ENCODE measurements at places on chromosomes 6 and 20.

DNA sequence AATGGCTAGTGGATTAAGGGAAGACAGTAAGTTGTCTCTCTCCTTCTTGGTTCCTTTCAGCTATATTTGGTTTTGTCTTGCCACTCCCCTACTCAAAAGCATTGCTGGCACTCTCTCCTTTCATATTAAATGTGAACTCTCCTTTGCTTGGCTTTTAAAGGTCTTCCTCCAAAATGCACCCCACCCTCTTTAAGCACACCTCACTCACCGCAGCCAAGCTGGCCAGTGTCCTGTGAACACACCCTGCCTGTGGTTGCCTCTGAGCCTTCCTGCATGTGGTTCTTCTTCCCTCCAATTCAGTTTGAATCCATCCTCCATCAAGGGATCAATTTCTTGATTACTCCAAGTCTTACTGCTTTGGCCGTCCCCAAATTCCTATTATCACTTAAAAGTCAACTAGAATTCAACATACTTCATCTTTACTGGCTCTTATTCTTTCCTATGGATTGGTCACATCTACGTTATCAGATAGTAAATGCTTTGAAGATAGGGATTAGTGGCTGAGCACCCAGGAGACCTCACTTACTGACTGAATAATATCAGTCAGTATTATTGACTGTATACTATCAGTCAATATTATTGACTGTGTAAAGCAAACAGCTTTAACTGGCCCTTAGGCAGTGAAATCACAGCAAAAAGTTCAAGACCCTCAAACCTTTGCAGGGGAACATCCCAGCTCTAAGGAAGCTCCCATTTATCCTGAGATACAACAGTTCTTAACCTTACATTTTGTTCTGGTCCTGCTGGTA lies 41.6 kb upstream of the SPDEF start:
- DNase-seq = no peak

GRCh38 chr6:122200440-122200839 lies 199.0 kb upstream of the HSF2 start:
- no peak for DNase-seq

- DNase-seq = no peak
Measured at GRCh38 chr6:170234419-170234818, 56.5 kb downstream of the DLL1 start.

GRCh38 chr6:15734118-15734897 lies 71.5 kb upstream of the DTNBP1 start:
- DNase-seq = no peak

DNA sequence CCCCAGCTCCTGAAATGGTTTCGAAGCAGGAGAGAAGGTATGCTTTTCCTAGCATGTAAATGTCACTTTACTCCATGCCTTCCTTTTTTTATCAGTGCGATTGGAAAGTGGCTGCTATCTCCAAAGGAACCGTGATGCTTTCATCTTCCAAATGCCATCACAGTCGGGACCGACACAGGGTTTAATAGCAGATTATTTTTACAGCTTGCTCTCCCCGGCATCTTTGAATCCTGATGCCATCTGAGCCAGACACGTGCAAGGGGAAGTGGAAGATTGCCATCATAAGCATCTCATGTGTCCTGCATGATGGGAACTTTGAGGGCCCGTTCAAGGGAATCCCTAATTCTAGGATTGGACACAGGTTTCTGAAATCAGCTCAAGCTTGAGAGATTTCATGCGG lies 253.4 kb upstream of the KCNG1 start:
- DNase-seq = no peak

DNA sequence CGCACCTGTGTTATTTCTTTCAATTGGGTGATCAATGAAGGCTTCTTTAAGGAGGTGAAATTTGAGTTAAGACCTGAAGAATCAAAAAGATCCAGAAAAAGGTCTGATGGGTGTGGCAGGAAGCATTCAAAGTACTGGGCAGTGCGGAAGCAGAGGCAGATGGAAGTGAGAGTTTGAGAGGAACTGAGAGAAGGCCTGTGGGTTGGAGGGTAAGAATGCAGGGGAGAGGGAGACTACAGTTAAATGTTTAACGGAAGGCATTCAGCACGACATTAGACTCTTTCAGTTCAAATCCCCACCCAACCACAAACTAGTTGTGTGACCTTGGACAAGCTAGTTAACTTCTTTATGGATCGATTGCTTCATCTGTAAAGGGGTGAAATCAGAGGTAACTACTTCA lies 50.5 kb upstream of the GCM1 start:
- DNase-seq = no peak

DNA sequence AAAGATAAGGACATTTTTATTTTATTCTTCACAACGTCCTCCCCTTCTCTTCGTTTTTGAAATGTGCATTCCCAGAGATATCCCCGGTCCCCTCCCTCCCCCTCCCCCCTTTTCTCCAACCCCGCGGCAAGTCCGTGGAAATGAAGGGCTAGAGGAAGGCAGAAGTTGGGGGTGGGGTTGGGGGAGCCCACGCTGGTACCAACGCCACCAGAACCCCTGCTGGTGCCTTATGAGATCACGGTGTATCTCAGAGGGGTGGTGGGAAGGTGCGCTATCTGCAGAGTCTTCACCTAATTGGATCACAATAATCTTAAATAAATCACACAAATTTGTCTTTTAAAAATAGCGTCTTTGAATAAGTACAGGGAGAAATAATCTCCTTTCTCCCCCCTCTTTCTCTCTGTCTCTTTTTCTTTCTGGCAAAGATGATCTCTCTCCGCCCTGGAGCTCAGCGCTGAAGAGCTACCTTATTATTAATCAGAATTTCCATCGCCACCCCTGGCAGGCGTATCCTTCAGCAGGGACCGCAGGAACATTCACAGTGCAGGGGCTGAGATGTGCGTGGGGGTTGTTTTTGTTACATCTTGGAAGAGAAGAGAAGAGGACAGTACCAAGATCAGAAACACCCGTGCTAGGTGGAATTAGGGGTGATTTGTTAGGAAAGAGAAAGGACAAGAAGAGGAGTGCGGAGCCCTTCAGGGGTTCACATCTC lies 915 bp downstream of the CLVS2 start:
- DNase-seq = no peak

GRCh38 chr20:37850724-37851355 lies 52.1 kb upstream of the VSTM2L start:
- DNase-seq = no peak

DNA sequence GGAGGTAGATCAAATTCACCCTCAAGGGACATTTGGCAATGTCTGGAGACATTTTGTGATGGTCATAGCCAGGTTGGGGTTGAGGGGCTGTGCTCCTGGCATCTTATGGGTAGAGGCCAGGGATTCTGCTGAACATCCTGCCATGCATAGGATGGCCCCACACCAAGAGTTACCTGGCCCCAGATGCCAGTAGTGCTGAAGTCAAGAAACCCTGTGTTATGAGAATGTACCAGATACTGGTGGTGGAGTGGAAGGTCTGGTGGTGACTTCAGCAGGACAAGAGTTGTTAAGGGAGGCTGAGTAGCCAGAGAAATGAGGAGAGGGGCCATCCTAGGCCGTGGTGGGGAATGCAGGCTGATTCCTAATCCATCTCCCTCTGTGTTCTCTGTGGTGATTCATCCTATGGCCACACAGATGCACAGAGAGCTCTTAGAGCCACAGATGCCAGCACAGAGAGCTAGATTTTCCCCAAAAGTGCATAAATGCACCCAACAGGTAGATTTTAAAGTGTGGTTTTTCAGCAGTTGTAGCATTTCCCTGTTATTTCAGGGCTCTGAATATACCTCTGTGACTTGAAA lies 43.6 kb downstream of the CDYL start:
- peak; percentile 30 for DNase-seq

- peak; percentile 63 for DNase-seq
Measured at GRCh38 chr20:44651684-44652423, at the start of gene ADA. Gene ADA, minus strand, starts transcription at chr20:44651699. Its CDS starts 92 bp downstream, at chr20:44651607.

GRCh38 chr20:57335392-57335791 lies 5.8 kb downstream of the SPO11 start:
- DNase-seq = peak; percentile 46

- DNase-seq = peak; percentile 26
Measured at GRCh38 chr6:149925253-149925973, 2.5 kb upstream of the RAET1G start.

- DNase-seq = peak; percentile 49
Measured at GRCh38 chr6:20092071-20092566, 120.2 kb downstream of the MBOAT1 start.

DNA sequence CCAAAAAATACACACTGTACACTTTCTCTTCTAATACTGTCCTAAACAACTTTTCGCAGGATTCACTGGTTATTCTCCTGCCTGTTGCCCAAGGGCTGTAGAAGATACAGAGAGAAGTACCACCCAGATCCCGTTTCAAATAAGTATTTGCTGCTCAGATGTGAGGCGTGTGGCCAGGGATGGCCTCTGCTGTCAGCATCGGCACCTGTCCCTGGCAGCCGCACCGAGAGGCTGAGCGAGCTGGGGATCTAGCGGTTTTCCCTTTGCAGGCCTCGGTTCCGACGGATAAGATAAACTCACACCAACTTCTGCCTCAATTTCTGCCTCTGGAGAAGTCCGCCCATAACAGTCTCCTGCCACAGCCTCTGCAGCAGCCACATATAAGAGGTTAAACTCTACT lies 685.2 kb upstream of the AGPAT4 start:
- no peak for DNase-seq

Measured in RPMI7951 (cell line).